KBM-7 (cell line): ENCODE measurements at places on chromosomes 5 and 9.

- no peak for DNase-seq
Measured at GRCh38 chr9:16268067-16268881, 602.2 kb downstream of the BNC2 start.

GRCh38 chr5:110377361-110377760 lies 349.1 kb downstream of the TMEM232 start:
- DNase-seq: no peak

DNA sequence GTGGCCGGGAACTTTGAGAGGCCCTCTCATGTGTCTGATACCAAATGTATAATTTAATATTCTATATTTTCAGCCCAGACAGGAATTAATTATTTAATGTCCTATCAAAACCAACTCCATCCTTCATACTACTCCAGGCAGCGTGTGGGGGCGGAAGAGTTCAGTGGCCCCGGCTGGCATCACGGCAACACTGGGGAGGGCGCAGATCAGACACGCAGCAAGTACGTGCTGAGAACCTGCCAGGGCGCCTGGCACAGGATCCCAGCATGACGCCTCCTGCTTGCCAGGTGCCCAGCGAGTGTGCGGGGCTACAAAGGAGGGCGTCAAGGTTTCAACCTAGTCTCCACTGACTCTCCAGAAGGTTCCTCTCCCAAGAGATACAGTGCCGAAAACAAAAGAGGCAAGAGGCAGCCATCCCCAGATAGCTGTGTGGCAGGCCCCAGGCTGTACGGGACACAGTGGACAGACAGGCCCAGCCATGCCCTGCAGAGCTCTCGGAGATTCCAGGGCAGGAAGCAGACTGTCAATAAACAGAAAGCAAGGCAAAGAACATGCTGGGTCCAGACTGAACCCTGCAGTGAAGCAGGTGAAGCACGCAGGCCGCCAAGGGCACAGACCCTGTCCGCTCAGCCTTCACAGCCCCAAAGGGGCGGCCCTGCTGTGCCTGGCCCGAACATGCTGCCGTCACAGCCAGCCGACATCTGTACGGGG lies 110.3 kb downstream of the VAV2 start:
- DNase-seq: no peak

- no peak for DNase-seq
Measured at GRCh38 chr5:7415123-7415522, 19.2 kb downstream of the ADCY2 start.

DNA sequence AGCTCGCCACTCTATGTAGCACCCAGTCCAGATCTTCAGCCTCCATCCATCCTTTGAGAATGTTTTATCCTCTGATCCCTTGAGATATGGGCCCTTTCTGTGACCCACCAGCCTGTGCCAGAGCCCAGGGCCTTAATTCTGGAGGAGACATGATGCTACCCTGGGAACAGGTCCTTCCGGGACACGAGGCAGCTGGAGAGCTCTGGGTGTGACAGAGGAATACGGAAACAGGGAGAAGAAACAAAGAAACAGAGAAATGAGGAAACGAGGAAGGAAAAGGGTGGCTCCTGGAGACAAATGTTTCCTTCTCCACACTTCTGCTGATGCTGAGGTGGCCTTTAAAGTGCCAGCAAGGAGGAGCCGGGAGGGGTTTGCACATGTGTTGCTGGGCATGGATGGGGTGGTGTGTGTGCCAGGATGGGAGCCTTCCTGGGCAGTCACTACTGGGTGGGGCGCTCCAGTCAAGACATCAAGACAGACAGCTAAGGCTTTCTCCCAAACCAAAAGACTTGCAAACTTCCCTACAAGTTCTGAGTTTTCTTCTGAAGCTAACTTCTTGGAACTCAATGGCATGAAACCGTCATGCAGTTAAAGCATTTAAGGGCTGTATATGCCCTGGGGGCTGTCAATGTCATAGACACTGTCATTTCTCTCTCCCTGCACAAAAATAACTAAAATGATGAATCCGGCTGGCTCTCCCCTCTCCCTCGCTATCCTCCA lies 22.8 kb upstream of the MARCHF6 start:
- no peak for DNase-seq

DNA sequence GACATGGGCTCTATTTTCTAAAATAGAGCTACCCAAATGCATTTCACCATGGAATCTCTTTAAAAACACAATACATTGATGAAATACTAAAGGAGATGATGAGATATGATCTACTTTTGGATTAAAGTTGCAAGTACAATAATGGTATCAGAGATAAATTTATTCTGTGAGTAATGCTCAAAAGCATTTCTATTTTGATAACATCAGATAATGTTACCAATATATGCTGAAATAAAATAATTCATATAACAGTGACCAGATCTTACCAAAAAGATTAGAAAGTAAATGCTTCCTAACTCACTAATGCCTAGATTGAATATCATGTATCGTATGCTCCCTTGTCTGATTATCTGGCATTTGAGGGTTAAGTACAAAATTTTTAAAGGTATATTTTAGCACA lies 761.8 kb upstream of the ZNF608 start:
- DNase-seq: no peak

DNA sequence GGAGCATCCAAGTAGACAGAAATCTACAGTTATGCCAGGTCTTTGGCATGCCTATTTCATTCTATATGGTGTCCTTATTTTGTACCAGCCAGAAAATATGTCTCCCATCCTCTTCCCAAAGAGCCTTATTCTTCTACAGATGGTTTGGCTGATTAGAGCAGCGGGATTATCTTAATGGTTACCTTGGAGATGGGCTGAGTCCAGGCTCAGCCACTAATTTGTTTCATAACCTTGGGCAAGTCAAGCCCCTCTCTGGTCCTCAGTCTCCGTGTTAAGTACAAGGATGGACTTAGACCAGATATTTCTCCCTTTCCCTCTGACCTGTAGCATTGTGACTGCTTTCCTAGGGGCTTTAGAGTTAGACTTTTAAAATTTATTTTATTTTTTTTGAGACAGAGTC lies 11.1 kb upstream of the GLE1 start:
- DNase-seq: no peak

DNA sequence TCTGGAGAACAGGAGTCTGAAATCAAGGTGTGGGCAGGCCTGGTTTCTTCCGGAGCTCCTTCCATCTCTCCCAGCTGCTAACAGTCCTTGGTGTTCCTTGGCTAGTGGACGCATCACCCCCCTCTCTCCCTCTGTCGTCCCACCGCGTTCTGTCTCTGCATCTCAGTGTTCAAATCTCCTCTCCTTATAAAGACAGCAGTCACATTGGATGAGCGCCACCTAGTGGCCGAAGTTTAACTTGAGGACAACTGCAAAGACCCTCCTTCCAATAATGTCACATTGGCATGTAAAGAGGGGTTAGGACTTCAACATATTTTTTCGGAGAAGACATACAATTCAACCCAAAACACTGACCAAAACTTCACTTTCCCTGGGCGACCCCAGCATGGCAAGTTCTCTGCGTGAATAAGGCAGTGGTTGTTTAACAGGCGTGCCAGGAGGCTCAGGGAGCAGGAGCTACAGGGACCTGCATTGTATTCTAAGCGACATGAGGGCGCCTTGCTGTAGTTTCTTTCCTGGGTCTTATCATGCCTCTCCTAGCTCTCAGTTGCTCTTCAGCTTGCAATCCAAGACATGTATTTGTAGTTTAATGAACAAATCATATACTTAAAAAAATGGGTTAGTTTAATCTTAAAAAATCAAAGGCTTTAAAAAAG lies 27.9 kb upstream of the BASP1 start:
- peak; percentile 77 for DNase-seq

DNA sequence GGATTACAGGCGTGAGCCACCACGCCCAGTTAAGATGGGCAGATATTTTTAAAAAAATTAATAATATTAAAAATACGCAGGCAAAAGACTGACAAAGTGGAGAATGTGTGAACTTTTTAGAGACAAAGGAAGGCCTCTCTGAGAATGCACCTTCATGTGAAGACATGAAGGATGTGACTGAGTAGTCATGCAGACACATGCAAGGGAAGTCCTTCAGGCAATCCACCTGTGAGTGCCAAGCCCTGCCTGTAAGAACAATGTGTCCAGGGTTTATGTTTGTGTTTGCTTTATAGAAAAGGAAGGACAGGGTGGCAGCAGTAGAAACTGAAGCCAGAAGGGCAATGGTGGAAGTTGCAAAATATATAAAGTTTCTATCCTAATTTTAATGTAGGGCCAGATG lies 169.2 kb downstream of the EDIL3 start:
- no peak for DNase-seq

DNA sequence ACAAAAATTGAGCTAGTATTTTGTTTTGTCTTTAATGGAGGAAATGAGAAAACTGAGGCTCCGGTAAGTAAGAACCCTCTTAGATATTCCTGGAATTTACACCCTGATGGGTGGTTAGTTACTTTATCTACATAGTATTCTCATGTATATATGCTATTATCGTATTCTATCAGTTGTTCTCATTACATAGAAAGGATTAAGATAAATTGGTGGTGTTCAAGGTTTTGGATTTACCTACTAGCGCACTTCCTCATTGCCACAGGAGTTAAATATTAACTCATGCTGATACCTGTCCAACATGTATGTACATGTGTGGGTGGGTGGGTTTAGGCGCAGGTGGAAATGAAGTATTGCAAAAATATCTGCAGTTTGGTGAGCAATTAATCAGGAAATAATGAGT lies 61.1 kb upstream of the IFNE start:
- no peak for DNase-seq

- no peak for DNase-seq
Measured at GRCh38 chr9:81565144-81565543, 124.2 kb downstream of the TLE1 start.

GRCh38 chr9:96379461-96379860 lies 4.0 kb downstream of the SLC35D2 start:
- no peak for DNase-seq

DNA sequence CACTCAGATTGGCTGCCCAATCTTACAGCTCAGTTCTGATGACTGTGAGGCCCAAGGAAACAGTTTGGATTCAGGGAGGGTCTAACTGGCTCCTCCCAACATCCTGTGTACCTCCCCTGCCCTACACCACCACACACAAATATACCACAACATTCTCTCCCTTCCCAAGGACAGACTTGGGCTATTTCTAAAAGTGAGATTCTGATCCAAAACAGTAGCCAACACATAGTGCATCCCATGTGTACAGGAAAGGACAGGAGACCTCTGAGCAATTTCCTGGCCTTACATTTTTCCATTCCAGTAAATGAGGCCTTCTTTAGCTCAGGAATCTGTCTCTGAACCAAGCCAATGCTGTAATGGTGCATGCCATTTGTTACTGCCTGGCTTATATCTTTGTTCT lies 20.8 kb downstream of the ZNF366 start:
- no peak for DNase-seq

GRCh38 chr9:7707934-7708333 lies 91.6 kb downstream of the DMAC1 start:
- no peak for DNase-seq

DNA sequence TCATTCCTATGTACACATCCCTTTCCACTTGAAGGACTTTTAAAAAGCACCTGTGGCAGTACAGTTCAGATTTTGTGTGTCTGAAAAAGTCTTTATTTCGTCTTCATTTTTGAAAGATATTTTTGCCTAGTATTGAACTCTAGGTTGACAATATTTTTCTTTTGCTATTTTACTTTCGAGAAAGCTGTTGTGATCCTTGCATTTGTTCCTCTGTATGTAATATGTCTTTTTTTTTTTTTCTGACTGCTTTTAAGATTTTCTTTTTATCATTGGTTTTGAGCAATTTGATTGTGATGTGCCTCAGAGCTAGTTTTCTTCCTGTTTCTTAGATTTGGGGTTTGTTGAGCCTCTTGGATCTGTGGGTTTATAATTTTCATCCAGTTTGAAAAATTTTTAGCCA lies 13.3 kb downstream of the LCP2 start:
- no peak for DNase-seq

DNA sequence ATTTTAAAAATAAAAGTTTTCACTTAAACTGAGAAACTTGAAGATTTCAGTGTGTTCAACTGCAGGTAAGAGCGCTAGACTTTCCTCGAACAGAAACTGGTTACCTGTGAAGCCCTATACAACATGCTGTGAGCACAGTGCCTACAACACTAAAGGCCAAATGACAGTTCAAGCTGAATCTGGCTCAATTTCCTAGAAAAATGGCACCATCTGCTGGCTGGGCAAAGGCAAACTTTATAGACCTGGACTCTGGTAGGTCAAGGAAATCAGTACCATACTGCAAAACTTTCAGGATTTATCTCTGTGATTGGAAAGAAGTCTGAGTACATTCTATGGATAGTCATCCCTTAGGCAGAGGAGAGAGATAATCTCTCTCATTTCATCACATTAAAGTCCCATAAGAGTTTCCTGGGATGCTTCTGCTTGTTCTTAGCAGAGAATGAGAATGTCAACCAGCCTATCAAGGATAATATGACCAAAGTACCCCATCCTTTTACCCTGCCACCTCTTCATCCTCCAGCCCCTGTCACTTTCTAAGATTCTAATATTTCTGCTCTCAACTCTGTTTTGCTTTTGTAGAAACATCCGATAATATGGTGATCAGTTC lies 31.8 kb upstream of the FOXB2 start:
- peak; percentile 29 for DNase-seq

- no peak for DNase-seq
Measured at GRCh38 chr9:93258419-93258817, 74.5 kb downstream of the WNK2 start.

- peak; percentile 56 for DNase-seq
Measured at GRCh38 chr5:116374434-116374852, 200.2 kb downstream of the SEMA6A start.

- DNase-seq: no peak
Measured at GRCh38 chr5:67620424-67621397, 424.1 kb upstream of the CD180 start.

DNA sequence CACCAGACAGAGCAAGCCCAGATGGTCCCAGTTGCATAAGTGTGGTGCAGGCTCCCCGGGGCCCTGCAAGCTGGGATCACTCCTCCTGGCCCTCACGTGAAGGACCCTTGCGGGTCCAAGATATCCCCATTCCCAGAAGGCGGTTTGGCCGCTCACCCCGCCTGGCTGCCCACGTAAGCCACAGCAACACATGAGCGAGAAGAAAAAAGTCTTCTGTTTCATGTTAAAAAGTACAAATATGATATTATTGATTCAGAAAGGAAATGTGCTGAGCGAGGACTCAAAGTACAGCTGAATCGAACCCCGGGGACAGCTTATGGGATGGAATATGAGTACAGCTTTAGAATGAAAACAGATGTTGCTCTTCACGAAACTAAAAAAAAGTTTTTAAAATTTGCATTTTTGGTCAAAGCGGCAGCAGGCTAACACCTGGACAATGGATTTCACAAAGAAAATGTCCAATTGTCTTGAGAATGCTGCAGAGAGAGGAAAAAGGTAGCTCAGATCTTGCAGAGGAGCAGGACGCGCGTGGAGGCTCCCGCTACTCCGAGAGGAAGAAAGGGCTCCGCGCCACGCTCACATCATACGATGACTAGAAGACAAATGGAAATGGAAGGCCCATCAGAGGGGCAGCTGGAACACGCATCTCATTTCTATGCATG lies 427.6 kb downstream of the IRX1 start:
- DNase-seq: no peak
